Gastrocnemius medialis (tissue), 4 donors: ENCODE measurements at places on chromosomes 1 and 21.

GRCh38 chr1:997993-998744 is 1.7 kb downstream of the HES4 start:
- no peak for DNase-seq

- DNase-seq: no peak
Measured at GRCh38 chr1:222357252-222357651, 190.7 kb downstream of the HHIPL2 start.

DNA sequence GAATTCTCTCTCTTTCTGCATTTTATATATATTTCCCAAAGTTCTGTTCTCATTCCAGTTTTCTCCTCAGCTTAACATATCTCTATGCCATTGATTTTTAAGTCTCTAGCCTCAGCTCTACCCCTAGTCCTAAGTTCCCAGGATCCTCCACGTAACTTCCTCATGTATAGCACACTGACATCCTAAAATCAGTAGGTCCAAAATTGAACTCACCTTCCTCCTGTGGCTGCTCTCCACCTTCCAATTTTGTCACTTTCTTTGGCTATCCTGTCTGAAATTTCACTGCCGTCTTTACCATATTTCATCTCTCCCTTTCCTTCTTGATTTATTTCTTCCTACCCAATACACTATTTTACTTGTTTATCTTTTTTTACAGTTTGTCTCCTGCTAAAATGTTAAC is 1.5 kb downstream of the SLAMF6 start:
- DNase-seq: no peak

DNA sequence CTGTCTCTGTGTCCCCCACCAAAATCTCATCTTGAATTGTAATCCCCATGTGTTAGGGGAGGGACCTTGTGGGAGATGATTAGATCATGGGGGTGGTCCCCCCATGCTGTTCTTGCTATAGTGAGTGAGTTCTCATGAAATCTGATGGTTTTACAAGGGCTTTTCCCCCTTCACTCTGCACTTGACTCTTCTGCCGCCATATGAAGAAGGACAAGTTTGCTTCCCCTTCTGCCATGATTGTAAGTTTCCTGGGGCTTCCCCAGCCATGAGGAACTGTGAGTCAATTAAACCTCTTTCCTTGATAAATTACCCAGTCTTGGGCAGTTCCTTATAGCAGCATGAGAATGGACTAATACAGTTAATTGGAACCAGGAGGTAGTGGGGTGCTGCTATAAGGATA is 137.1 kb upstream of the RAB4A start:
- DNase-seq: no peak

DNA sequence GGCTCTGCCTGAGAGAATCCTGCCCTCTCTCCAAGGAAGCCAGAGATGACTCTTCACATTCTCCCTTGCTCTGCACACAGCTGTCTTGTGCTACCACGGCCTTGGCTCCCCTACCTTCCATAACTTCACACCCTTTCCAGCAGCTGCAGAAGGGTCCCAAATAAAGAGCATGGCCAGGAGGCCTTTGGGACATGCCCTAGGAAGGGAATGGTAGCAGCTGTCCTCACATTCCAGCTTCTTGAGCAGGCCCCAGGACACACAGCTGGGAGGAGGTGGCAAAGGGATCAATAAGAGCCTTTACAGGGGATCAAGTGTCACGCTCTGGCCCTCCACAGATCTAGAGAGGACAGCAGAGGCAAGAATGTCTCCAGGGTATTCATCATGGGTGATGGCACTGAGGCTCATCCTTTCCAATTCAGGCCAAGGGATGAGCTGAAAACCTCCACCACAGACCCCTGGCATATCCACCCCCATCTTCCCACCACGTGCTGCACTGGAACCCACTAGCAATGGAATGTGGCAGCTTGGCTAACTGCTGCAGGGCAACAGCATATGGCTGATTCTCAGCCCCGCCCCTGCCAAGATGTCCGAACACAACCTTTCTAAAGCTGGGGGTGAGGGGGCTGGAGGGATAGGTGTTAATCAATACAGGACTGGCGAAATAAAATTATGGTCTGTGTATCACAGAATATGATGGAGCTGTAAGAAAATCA is 17.8 kb upstream of the RAB29 start:
- no peak for DNase-seq

DNA sequence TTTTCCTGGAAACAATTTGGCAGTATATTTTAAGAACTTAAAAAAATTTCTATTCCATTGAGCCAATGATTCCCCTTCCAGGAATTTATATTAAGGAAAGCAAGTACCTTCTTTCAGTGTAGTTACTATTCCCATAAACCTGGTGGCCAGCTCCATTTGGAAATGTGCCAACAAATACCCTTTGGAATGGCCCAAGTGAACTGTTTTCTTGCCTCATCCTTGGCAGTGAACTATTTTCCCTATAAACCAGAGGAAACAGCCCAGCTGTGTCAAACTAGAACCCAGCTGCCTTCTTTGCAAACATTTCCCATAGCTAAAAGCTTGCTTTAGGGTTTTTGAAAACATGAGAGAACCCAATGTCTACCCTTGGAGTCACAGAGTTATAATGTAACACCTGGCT is 496.9 kb downstream of the NEGR1 start:
- no peak for DNase-seq

- no peak for DNase-seq
Measured at GRCh38 chr1:232911027-232911599, 39.3 kb upstream of the NTPCR start.

DNA sequence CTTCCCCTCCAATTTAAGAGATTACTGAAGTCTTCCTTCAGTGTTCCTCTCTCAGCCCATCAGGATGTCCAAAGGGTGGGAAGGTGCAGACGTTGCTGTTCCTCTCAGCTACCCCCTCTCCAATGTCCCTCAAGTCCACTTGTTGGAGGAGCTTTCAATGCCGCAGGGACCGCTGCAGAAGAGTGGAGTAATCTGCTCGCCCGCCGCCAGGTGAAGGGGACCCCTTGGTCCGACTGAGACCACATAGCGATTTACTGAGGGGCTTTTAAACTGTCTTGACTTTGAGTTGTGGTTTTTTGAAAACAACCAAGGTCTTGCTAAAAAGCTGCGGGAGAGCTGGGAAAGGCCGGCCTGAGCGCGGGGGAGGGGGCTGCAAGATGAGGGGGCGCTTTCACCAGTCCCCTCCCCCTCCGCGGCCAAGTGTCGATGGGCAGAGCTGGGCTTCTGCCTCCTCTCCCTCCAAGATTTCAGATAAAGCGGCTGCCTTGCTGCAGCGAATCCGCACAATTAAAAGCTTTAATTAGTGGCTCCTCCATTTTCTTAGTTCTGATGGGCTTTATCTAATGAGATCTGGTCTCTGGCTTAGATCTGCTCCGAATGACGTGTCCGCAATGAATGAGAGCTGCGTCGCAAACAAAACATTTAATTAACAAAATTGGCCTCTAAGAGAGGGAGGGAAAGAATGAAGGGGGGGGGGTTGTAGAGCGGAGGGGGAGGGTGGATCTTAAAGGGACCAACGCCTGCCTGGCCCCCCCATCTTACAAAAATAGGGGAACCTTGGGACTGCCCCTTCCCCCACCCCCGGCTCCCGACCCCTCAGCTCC is 5.9 kb downstream of the LMO4 start:
- DNase-seq: no peak

GRCh38 chr1:83701355-83701754 is 297.6 kb downstream of the TTLL7 start:
- DNase-seq: no peak

DNA sequence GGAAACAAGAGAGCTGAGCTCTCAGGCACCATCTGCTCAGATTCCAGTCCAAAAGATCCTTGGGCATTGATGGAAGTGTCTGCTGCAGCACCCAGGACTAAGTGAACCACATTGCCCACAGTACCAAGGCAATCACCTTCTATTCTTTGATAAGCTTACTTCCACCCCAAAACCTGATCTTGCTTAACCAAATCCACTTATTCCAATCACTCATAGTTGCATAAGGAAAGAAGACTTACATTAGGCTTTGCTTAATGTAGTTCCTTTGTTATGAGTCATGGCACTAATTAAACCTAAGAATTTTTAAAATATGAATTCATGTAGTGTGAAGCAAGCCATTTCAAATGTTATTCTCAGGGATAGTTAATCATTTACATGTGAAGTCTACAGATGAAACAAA is 84.5 kb downstream of the UCHL5 start:
- DNase-seq: no peak

DNA sequence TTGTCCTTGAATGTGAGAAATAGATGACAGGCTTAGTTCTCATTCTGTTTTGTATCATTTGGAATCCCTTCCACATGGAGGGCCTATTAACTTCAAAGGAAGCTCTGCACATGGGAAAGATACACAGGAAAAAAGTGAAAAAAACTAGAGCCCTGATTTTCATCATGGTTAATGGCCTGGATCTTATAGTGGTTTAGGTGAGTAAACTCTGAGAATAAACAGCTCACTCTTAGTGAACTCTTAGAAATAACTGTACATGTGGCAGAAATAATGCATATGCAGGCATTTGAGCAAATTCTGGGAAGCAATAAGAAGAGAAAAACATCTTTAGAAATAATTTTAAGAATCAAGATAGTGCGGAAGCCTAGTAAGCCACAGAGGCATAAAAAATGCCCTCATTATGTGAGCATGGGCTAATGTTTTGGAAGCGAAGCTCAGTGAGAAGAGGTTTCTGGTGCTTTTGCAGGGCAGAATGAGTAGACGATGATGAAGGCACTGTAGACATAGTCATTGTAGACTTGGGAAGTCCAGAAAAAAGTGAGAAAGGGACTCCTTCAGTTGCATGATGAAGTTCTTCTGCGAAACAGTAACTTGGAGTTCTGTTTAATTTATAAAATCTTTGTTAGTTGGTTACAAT is 279.9 kb downstream of the DNM3 start:
- no peak for DNase-seq
